ENCODE measurements at places on chromosomes 3 and 15. TPM values are rescaled to one million over a fixed set of nuclear protein-coding genes. Genes with fewer than 3 reads are reported as not detected.

Gene C3orf49
- total RNA-seq: not detected

Gene PLSCR4
- 38.6 TPM for total RNA-seq

Gene NOX5
- 0.26 TPM for total RNA-seq

Gene CADM2
- not detected for total RNA-seq

Gene NAA50
- total RNA-seq: 218 TPM

Gene RIOX2
- 24.2 TPM for total RNA-seq

Gene CCR8
- not detected for total RNA-seq

Gene MESP2
- total RNA-seq: 0.78 TPM

Gene USF3
- total RNA-seq: 13.7 TPM

Gene TNFAIP8L3
- total RNA-seq: 3.0 TPM

Gene COL6A6
- not detected for total RNA-seq

Gene ZNF774
- 2.8 TPM for total RNA-seq

Gene HTR3E
- not detected for total RNA-seq

Gene TXNRD3
- total RNA-seq: 19.9 TPM

Gene ECE2
- total RNA-seq: not detected

Gene PIK3CA
- 28.6 TPM for total RNA-seq

Gene CSNK1G1
- 23.0 TPM for total RNA-seq

Gene FOXB1
- total RNA-seq: not detected

All from articular chondrocyte of knee joint (primary cell).